Suppressor macrophage (primary cell): ENCODE measurements at places on chromosomes 2 and 18.

GRCh38 chr2:128234613-128235012 is 84.1 kb downstream of the HS6ST1 start:
- DNase-seq = no peak

- peak; percentile 2 for DNase-seq
These were observed 487 bp downstream of the STARD6 start for GRCh38 chr18:54357082-54357659.

DNA sequence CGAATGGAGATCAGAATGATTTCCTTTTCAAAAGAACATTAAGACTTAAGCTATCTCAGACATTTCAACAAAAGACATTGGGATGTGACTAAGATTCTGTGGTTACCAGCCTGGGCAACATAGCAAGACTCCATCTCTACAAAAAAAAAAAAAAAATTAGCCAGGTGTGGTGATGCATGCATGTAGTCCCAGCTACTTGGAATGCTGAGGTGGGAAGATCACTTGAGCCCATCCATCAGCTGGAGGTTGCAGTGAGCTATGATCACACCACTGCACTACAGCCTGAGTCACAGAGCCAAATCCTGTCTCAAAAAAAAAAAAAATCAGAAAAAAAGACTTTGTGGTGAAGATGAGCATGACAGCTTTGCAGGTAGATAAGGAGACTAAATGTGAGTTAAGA is 12.8 kb downstream of the RNF103 start:
- DNase-seq = no peak

- DNase-seq = no peak
These were observed 13.2 kb upstream of the RAPGEF4 start for GRCh38 chr2:172722481-172722880.

- DNase-seq = no peak
These were observed 23.5 kb downstream of the GPC1 start for GRCh38 chr2:240458900-240459391.

DNA sequence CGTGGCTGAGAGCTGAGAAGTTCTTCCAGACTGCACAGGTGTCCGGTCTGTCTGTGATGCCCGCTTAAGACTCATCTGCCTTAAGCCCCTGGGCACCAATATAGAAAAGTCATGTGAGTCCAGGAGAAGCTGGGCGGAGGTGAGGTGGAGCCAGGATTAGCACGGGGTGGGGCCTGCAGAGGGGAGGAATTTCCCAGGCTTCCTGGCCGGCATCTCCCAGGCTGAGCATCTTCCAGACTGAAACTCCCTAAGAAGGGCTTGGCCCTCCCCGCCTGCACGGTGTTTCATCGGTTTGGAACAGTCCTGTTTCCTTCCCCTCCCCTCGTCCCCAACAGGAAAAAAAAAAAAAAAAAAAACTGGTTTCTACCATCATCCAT is 270.3 kb downstream of the ATAD2B start:
- no peak for DNase-seq
